Central memory CD8-positive, alpha-beta T cell (primary cell): ENCODE measurements at places on chromosomes 7 and 10.

- no peak for DNase-seq
Measured at GRCh38 chr7:95066737-95067530, 159.5 kb downstream of the PPP1R9A start.

GRCh38 chr10:16192337-16192736 is 244.5 kb upstream of the PTER start:
- DNase-seq: no peak

- no peak for DNase-seq
Measured at GRCh38 chr7:118060692-118061091, 123.3 kb upstream of the LSM8 start.

GRCh38 chr7:42805601-42806000 is 106.3 kb downstream of the C7orf25 start:
- no peak for DNase-seq

DNA sequence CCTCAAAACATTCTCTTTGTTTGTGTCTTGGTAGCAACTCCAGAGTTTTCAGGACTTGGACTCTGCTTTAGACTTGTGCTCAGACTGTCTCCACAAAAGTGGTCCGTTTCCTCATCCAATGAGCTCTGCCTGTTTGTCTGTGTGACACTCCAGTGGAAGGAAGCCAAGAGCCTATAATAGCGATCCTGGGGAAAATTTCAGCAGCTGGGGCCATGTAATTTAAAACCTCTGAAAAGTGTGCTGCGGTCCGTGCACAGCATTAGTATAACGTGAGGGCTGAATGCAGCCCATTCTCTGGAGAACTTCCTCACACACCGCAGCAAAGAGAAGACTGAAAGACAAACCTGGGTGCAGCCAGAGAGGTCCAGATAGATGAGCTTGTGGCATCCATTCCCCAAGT is at the start of gene LRRC17:
LRRC17 (plus strand) TSS at position 259 of the 400 bp plus-strand sequence. CDS start 20,914 bp downstream, outside the sequence.
- no peak for DNase-seq

DNA sequence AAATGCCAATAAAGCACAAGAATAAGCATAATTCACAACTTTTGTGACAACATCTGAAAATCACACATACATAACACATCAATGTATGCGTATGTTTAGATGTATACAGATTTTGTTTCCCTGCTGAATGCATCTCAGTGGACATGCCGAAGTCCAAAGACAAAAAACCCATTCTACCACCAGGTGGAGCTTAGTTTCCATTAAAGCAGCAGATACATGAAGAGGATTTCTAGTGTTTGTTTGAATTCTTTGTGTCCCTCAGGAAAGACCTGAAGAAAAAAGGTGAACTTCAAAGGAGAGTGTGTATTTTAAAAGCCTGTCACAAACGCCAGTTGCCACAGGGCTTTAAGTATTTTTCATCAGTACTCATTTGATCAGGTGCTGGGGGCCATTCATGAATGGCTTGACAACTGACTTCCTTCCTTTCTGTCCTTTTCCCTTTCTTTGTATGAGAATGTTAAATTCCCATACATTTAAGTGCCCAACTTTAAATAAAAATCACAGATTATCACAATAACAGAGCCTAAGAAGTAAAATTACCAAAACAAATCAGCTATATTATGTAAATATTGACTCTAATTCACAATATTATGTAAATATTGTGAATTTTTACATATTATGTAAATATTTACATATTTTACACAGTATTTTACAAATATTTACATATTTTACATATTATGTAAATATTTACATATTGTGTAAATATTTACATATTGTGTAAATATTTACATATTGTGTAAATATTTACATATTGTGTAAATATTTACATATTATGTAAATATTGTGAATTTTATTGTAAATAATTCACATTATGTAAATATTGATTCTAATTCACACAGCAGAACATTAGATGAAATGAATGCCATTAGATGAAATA is 343.0 kb downstream of the CRPPA start:
- DNase-seq: no peak

DNA sequence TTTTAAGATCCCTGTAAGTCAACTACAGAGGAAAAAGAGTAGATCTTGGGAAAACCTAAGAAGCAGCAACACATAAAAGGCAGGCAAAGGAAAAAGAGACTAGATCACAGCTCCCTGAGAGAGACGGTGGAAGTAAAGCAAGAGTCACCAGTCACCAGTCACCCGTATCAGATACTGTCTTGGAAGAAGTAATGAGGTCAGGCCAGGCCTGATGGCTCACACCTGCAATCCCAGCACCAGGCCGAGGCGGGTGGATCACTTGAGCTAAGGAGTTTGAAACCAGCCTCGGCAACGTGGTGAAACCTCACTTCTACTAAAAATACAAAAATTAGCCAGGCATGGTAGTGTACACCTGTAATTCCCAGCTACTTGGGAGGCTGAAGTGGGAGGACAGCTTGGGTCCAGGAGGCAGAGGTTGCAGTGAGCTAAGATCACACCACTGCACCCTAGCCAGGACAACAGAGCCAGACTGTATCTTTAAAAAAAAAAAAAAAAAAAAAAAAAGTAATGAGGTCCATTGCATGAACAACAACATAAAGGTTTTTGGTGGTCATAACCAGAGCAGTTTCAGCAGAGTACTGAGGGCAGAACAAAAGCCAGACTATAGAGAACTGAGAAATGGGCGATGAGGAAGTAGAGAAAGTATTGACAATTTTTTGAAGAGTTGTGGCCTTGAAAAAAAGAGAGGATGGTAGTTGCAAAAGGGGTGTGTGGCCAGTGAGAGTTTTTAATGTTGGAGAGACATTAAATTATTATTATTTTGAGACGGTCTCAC is 16.9 kb downstream of the ZNF713 start:
- DNase-seq: no peak

GRCh38 chr10:61751599-61751998 is 88.9 kb downstream of the CABCOCO1 start:
- DNase-seq: no peak

GRCh38 chr10:24177636-24178035 is 31.3 kb upstream of the KIAA1217 start:
- no peak for DNase-seq

- DNase-seq: no peak
Measured at GRCh38 chr7:102991540-102992214, 78.9 kb downstream of the LRRC17 start.

DNA sequence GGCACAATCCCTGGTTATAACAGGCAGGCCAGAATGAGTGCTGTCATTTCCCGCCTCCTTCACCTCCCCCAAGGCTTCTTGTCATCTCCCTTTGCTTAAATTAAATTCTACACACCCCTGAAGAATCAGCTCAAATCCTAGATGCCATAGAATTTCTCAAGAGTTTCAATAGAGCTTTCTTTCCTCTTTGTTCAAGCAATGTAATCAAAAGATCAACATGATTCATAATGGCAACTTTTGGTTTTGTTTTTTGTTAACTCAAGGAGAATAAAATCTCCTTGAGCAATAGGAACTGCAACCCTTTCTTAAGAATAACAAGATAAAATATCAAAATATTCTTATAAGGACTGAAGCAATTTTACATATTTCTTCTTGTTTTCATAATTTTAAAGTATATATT is 180.8 kb upstream of the CDK1 start:
- no peak for DNase-seq

DNA sequence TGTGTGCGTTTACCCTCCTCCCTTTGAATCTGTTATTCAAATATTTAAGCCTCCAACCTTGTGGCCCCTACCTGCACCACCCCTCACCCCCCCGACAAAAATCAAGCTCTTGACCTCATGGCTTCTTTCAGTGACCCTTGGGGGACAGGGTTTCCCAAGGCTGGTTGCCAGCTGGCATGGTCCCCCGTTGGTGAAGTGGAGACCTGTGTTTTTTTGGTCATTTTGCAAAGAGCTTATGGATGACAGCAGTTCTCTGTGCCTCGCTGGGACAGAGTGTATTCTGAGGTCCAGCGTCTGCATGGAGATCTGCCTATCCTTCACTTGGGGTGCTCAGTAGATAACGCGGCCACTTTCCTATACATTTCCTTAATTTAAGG is 111.0 kb downstream of the TCF7L2 start:
- no peak for DNase-seq

DNA sequence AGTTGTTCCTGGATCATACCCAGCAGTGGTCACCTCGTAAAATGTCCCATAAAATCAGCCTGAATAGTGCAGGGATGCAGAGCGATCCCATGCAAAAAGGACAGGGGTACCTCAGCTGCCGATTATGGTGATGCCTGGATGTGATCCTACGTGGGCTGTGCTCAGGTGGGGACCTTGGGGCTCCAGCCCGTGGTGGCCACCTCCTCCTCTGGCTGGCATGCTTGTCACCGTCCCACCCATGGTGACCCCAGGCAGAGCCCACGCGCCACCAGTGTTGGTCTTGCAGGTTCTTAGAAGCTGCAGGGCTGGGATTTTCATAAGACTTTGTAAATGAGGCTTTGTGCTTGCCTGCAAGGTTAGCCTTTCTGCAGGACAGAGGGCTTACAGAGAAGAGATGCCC is 97.2 kb downstream of the GLRX3 start:
- no peak for DNase-seq

DNA sequence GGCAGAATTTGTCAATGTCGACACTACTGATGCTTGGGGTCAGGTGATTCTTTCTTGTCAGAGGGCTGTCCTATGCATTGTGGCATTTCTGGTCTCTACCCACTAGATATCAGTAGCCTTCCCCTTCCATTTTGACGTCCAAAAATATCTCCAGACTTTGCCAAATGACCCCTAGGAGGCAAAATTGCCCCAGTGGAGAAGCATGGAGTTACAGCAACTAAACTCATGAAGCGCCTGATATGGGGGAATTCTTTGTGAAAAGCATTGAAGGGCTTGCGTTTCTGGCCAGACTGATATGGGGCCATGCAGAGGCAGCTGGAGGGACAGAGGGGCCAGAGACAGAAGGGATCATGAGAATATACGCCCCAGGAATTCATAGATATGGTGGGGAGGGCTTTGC is 43.6 kb downstream of the ADRB1 start:
- no peak for DNase-seq

DNA sequence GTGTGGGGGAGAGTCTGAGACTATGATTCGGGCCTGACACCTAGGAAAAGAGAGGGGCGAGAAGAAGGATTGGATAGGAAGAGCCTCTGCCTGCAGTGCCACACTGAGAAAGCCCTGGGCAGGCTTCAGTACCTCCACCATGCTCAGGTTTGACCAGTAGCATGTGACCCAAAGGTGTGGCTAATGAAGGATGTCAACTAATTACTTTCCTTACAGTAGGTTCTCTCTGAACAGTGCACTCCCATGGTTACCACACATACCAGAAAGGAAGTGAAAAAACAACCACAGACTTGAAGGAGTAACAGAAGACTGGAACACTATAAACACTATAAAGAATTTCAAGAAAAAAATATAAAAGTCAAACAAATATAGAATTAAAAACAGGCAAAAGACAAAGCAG is 46.2 kb downstream of the SEM1 start:
- DNase-seq: no peak

DNA sequence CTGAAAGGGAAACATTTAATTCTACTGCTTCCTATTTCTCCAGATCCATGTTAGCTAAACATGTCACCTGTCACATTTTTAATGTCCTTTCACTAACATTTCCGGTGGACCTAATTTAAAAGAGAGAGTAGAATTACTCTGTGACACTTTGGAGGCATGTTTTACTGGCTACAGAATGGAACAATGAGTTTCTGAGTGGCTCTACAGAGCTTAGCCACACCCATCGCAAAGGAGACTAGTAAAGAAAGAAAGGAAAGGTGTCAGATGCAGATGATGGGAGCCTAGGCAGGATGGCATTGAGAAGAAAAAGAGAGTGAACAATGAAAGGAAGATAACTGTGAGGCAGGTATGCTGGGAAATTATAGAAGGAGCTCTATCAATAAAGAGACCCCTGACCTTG is 35.9 kb downstream of the NDUFB2 start:
- no peak for DNase-seq

GRCh38 chr7:117138495-117138894 is 184.4 kb downstream of the WNT2 start:
- DNase-seq: no peak

- DNase-seq: no peak
Measured at GRCh38 chr7:151174246-151175046, 7.0 kb upstream of the GBX1 start.

GRCh38 chr7:45160417-45160881 is 2.9 kb downstream of the RAMP3 start:
- DNase-seq: no peak

- DNase-seq: no peak
Measured at GRCh38 chr10:98340261-98340939, 72.4 kb upstream of the LOXL4 start.

GRCh38 chr10:124123156-124123555 is 29.8 kb upstream of the CHST15 start:
- DNase-seq: no peak

GRCh38 chr7:142878315-142878714 is 7.2 kb downstream of the TRPV6 start:
- DNase-seq: no peak

DNA sequence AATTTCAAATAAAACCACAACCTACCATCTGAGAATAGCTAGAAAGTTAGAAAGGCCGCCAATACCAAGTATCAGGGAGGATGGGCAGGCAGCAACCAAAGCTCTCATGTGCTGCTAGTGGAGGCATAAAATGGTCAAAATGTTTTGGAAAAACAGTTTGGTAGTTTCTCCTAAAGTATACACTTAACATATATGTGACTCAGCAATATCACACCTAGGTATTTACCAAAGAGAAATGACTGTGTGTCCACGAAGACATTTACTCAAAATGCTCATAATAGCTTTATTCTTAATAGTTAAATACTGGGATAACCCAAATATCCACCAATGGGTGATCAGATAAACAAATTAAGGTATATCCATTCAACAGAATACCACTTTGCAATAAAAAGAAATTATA is 14.3 kb downstream of the RHEB start:
- no peak for DNase-seq

GRCh38 chr7:7309203-7309602 is 126.9 kb downstream of the C1GALT1 start:
- DNase-seq: no peak

DNA sequence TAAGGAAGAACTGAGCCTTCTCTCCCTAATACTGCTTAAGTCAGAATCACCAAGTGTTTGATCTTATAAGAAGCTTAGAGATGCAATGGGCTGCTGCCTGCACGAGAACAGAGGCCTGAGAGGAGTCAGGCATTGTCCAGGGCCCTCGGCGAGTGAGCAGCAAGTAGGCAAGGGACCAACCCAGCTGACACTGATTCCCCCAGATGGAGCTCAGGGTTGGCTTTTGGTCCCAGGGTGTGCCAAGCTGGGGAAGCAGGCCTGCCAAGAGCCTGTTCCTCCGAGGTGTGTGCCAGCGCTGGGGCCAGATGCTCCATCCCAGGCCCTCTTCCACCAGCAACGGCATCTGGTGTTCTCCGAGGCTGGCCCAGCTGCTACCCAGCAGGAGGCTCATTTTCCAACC is 222.0 kb upstream of the ZMIZ1 start:
- no peak for DNase-seq
